ENCODE measurements at places on chromosomes 16 and 17.
A peak's percentile ranks its signal among the peaks of the same experiment; 100 is the strongest.

- DNase-seq: no peak
Observed at GRCh38 chr16:58462499-58462996, 37.4 kb upstream of the NDRG4 start.

DNA sequence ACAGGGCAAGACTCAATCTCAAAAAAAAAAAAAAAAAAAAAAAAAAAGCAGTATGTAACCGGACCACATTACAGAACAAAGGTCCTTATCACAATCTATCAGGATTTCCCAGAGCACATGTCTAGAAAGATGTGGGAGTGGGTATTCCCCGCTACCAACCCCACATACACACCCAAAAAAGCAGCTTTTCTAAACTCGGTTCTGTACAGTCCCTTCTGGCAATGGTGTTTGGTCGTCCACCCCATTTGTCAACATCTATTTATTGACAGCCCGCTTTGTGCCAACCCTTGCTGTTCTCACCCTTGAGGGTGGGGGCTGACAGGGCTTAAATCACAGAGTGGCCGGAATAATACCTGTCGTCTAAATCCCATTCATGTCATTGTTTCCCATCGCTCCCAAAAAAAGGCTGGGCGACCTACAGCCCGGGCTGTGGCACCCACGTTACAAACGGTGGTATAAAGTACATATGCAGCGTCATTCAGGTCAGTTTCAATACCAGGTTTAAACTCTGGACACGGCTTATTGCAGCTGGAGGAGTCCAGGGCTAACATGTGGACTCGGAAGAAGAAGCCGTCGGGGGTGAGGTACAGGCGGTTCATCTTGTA lies 3.6 kb downstream of the C17orf58 start:
- DNase-seq: no peak

GRCh38 chr17:55734128-55734781 lies 11.6 kb upstream of the TMEM100 start:
- peak; percentile 43 for DNase-seq

DNA sequence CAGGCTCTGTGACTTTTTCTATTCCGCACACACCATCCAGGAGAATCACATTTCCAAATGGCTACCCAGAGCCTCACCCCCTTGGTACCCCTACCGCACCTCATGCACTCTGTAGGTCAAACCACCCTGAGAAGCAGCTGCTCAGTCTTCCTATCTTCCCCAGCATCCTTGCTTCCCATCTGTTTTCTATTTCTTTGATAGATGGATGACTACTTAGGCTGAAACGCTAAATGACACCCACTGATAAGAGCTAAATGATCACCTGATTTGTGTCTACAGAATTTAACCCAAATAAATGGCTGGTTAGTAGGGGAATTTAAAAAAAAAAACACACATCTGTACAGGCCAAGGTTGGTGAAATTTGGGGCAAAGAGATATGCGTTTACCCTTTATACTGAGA lies 17.6 kb upstream of the COX10 start:
- no peak for DNase-seq

- no peak for DNase-seq
Observed at GRCh38 chr16:89697161-89697615, 4.3 kb downstream of the SPATA2L start.

- DNase-seq: no peak
Observed at GRCh38 chr17:34082404-34082803, 172.7 kb upstream of the CCL2 start.

GRCh38 chr16:51508490-51509212 lies 357.6 kb upstream of the SALL1 start:
- peak; percentile 53 for DNase-seq

DNA sequence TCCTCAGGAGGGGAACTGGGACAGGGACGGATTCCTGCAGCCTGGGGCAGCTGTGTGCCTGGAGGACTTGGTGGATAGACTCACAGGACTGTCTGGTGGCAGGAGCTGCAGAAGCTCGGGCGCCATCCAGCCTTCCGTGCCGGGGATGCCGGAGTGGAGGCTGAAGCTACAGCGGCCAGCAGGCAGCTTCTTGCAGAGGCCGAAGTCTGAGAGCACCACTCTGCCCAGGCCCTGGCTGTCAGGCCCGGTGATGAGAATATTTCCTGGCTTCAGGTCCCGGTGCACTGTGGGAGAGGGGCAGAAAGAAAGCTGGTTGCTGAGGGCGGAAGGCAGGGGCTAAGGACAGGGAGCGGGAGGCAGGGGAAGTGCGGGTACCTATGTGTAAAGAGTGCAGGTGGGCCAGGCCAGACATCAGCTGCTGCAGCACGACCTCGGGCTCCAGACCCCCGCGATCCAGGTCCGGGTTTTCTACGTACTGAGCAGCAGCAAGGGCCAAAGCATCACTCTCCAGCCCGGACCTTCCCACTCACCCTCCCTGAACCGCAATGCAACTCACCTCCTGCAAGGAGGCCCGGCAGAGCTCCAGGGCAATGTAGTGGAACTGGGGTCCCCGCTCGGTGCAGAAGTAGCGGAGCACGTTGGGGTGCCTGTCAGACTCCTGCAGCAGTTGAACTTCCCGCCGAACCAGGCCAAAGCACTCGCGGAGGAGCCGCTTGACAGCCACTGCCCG lies 16.1 kb downstream of the PLK1 start:
- DNase-seq: peak; percentile 11

- no peak for DNase-seq
Observed at GRCh38 chr16:1984347-1985225, 593 bp downstream of the GFER start.

GRCh38 chr17:2695243-2695960 lies 16.2 kb downstream of the CLUH start:
- no peak for DNase-seq

- peak; percentile 67 for DNase-seq
Observed at GRCh38 chr17:40349895-40350688, 14.4 kb downstream of the GJD3 start.

GRCh38 chr16:23670137-23670776 lies 8.4 kb upstream of the PLK1 start:
- peak; percentile 81 for DNase-seq

DNA sequence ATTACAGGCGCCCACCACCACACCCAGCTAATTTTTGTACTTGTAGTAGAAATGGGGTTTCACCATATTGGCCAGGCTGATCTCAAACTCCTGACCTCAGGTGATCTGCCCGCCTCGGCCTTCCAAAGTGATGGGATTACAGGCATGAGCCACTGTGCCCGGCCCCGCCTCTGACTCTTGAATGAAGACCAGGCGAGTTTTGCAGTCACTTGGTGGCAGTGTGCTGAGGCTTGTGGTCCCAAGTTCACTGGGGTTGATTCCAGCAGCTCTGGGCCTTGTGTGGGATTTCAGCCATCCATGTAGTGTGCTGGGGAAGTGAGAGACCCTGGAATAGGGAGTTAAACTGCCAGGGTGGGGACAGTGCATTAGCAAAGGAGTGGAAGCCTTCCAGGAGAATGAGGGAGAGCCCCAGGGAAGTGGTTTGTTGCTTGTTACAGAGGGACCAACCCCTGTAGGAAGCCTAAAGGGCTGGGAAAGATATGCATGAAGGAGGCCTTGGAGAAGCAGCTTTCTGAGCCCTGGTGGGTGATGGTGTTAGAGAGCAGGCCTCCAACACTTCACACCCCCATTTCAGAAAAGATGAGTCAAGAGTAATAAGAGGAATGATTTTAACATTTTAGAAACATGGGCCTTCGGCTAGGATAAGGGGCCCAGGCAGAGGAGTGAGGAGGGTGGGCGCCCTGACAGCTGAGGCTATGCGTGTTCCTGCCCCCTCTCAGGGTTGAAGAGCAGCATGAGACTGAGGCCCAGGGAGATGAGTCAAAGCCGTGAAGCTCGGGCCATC lies 14.5 kb downstream of the PSKH1 start:
- DNase-seq: no peak

DNA sequence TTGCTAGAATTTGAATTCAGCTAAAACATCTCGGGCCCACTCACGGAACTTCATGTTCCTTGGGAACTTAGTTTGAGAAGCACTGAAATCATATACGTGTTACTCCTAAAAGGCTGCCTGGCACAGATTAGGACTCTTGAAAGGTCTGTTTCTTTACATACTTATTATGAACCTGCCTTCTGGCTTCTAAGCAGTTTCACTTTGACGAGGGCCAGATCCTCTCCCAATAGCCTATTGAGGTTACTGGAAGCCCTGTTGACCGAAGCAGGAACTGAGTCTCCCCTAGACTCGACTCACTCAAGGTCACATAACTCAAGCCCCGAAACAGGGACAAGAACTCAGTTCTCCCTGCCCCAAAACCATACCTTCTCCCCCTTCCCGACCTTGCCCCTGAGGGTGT lies 121.9 kb upstream of the PLCG2 start:
- DNase-seq: no peak

- peak; percentile 91 for DNase-seq
Observed at GRCh38 chr17:50151937-50152547, 1.6 kb upstream of the PPP1R9B start.

DNA sequence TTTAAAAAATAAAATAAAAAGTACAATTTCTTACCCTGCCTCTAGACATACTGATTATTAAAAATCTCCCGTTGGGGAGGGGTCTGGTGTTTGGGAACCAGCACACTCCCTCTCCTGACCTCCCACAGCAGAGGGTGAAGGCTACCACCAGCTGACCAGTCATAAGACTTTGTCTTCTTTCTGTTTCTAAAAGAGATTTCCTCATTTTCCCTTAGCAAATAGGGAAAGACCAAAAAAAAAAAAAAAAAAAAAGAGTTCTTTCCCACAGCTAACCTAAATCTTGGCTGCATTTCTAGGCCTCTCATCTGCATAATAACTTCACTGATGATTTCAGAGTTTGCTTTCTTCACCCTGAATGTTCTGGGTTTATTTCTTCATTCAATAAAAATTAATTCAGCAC lies 30.3 kb downstream of the CDK5RAP3 start:
- DNase-seq: no peak

- no peak for DNase-seq
Observed at GRCh38 chr16:64907844-64908243, 214.0 kb downstream of the CDH11 start.

DNA sequence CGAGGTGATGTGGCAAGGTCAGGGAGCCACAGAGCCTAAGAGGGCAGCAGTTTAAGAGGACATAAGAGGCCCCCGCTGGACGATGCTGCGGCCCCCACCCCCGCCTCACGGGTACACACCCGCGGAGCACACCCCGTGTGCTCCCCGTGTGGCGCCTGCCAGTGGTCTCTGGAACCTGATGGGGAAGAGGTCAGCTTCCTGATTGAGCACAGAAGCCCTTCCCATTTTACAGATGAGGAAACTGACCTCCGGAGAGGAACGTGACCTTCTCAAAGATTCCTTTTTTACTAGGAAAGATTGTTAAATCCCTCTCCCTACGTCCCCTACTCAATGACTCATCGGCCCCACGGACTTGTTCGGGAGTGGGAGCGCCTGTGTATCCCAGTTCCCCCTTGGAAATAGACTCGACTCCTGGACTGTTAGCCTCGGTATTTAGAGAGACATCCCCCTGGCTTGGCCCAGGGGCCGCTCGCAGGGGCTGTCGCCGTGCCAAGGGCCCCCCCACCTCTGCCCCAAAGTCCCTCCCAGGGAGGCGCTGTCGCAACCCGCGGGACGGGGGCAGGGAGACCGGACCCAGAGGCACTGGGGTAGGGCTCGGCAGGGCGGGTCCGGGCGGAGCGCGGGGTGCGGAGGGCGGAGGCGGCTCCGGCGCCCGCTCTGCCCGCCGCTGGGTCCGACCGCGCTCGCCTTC lies at the start of gene ABCC3:
Gene ABCC3 (plus strand): TSS at position 658 of the 691 bp plus-strand sequence. CDS start 56 bp downstream, outside the sequence.
- peak; percentile 38 for DNase-seq

GRCh38 chr17:50033316-50033715 lies 22.6 kb upstream of the ITGA3 start:
- no peak for DNase-seq

DNA sequence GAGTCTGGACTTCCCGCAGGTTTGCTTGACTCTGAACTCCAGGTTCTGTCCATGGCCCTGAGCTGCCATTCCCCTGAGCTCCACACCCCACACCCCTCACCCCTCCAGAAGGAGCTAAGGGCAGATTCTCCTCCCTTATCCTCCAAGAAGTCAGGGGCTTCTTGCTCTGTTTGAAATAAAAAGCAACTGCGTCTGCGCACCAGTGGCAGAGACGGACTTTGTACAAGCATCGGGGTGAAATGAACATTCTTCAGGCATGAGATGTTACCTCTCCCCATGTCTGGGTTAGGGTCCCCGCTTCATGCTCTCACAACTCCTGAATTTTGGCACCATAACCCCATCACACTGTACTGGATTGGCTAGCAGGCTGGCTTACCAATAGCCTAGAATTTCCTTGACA lies 36.1 kb upstream of the DLX4 start:
- no peak for DNase-seq

DNA sequence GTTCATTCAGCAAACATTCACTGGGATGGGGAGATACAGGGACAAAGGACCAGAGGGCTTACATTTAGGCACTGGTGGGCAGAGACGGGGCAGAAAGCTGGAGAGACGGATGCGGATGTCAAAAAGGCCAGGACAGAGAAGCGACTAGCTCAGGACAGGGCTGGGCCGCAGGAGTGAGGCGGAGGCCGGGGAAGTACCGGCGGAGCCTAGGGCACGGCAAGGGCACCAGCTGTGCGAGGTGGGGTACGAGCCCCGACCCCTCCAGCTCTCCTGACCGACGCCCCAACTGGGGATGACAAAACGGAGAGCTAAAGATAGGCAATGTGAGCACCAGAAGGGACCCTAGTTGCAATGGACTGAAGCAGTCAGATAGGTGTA lies 3.9 kb upstream of the SGCA start:
- DNase-seq: no peak

GRCh38 chr17:64016231-64016784 lies 4.1 kb downstream of the ICAM2 start:
- DNase-seq: no peak

DNA sequence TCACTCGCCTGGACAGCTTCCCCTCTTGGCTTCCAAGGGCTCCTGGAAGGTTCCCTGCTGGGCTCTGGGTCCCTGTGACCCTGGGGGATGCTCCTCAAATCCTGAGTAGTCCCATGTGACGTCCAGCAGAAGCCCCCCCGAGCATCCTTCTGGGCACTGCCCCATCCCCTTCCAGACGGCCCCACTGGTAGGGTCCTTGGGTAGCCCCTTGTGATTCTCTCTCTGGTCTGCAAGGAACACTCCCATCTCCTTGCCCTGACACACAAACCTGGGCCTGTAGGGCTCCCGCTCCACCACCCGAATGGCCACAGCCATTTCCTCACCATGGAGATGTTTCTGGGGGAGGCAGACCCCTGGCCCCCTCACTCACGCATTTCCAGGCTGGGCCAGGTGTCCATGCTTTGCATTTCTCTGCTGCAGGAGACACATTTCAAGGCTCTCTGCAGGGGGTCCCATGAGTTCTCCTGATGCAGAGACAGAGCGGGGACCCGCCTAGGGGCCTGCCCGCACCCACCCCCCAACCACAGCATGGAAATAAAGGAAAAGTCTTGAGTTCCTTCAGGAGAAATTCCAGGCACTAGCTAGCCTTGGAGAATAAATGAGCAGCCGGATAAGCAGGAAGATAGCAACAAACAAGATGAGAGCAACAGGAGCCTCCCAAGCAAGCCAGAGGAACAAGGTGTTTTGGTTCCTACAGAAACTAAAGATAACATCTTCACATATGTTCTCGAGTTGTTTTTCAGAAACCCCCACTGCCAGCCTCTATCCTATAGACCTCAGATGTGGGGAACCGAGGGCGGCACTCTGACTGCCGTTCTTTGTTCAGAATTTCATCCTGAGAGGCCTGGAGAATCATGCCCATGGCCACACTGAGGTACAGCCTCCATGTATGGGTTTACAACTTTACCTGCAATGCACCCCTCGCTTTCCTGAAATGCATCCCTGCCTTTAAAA lies 128.8 kb downstream of the MGAT5B start:
- DNase-seq: no peak

GRCh38 chr16:58862334-58863021 lies 128.4 kb upstream of the GOT2 start:
- no peak for DNase-seq

Data from fibroblast of skin of right quadriceps (primary cell).